ENCODE measurements at places on chromosomes 16 and 17.

DNA sequence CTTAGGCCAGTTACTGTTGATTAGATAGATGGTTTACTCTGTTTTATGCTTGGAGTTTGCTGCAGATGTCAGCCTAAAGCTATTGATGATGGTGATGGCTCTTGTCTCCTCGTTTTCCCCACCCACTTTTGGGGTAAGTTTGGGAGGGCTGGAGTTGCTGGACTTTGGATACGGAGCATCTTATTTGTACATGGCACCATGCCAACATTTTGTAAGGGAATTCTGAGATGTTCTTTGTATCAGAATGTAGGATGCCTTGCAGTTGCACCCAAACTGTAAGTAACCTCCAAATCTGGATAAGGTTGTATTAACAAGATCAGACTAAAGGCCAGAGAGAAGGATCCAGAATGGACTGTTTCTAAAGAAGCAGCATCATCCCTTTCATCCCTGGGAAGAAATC is 551.9 kb upstream of the ZFHX3 start:
- DNase-seq: no peak

DNA sequence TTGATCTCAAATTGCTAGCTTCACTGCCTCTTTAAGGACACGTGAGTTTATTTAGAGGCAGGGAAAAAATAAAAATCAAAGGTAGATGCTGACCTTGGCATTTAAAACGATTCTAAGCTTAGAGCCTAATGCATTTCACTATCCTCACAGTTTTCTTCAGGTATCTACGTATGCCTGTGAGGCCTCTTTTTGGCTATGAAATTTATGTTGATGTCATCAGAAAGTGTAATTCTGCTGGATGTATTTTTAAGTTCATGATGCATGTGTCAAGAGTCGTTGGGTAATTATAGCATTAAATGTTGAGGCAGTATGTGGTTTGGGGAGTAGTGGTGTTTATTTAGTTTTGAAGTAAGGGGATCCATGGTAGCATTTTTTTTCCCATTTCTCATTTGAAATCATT is 4.2 kb upstream of the KRTAP3-2 start:
- no peak for DNase-seq

DNA sequence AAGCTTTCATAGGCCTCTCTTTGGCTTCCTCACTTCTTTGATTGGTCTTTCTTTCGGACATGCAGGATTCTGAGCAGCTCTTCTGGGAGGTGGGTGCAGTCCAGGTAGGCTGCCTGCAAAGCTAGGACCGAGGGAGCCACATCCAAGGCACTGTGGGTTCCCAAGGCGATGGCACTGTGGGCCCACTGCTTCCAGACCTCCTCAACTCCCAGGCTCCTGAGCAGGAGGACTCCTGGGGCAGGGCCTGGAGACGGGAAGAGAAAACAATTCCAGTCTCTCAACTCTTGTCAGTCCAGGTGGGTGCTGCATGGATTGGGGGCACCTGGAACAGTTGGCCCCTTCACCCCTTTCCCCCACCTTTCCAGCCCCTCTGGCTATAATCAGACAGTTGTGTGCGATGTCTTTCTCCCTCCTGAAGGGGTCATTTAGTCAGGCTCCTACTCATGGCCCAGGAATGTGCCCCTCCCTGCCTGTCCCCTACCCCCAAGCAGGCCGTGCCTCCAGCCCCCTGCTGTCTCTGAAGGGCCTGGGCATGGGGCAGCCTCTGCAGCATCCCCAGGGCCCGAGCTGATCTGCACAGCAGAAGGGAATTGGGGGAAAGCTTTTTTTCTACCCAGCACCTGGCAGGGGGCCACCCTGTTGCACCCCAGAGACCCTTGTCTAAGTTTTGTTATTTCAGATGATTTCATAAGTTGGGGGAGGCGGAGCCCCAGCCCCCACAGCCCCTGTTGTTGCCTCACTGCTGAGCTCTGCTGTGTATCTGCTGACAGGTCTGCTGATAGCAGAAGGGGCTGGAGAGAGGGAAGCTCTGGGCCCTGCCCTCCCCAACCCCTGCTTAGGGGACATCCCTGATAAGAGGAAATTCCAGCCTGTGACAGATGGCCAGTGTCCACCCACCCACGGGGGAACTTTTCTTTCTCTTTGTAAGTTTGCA is 330.3 kb downstream of the SEC14L1 start:
- peak; percentile 63 for DNase-seq

DNA sequence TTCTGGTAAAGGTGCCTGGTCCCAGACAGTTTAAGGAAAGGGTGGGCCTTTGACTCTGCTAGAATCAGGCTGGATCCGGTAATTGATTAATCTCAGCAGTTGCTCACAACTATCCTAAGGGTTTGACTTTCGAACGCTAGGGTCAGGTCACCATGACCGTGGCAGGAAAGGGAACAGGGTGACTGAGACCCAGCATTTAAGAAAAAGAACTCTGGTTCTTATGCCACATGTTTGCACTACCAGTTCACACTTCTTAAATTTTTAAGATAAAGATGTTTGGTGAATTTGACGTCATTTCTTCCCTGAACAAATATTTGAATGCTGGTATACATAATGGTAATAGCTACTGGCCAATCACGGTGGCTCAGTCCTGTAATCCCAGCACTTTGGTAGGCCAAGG is 52.2 kb downstream of the TEX14 start:
- DNase-seq: no peak

DNA sequence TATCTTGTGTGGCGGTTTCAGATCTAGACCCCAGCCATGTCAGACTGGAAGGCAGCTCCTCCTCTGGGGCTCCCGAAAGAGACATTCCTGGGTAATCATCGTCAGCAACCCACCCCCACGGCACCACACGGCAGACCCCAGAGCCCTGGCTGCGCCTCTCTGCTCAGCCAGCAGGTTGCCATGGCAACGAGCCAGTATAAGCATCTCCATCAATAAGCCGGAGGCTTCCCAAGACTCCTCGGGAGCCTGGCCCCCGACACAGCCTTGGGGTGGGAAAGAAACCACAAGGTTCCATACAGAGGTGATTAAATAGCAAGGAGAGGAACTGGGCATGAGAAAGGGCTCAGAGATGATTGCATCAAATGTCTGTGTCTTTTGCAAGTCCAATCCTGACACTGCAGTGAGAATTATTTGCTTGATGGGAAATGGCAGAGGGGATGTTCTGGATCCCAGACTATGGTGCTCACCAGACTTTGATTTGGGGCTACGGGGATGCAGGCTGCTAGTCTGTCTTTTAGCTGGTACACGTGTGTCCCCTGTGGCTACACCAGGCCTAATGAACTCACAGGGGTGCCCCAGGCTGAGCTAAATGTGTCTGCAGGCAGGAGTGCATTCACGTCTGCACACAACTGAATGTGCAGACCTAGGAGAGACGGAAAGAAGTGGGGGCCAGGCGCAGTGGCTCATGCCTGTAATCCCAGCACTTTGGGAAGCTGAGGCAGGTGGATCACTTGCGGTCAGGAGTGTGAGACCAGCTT is 320.5 kb upstream of the TNRC6C start:
- peak; percentile 17 for DNase-seq

- no peak for DNase-seq
Measured at GRCh38 chr16:4675864-4676786, 17.2 kb upstream of the NUDT16L1 start.

GRCh38 chr16:11799509-11800381 is 2.7 kb upstream of the ZC3H7A start:
- DNase-seq: no peak

All from choroid plexus epithelial cell (primary cell).